NCI-H1930 (cell line): ENCODE measurements at places on chromosomes 2 and 18.

DNA sequence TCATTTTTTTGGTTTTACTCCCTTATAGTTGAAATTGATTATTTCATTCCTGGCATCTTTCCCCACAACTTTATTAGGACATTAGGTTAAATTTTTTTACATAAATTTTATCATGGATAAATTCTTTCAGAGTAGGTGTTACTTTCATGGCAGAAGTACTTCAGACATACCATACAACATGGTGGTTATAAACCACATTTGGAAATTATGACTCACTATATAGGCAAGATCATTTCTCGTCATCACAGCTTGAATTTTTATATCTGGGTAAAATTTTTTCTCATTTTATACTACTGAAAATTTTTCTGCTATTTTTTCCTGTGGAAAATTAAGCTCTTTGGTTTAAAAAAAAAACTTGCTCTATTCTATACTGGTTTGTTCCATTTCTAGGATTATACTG, 111.9 kb upstream of the COL5A2 start:
- DNase-seq, result no peak

- no peak for DNase-seq
Observed at GRCh38 chr18:68608851-68609490, 105.9 kb downstream of the TMX3 start.

DNA sequence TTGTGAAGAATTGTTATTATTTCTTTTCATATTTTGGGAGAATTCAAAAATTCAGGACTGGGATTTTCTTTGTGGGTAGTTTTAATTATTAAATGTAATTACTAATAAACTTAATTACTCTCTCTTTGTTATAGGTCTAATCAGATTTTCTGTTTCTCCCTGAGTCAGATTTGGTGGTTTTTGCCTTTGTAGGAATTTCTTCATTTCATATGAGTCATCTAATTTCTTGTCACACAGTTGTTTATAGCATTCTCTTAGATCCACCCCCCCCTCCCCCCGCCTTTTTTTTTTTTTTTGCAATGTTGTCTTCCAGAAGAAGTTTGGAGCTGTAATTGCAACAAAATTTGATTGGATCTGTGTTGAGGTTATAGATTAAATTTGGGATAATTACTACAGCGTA, 26.0 kb upstream of the GALR1 start:
- no peak for DNase-seq

- DNase-seq, result no peak
Observed at GRCh38 chr2:114515882-114516281, 73.4 kb downstream of the DPP10 start.

DNA sequence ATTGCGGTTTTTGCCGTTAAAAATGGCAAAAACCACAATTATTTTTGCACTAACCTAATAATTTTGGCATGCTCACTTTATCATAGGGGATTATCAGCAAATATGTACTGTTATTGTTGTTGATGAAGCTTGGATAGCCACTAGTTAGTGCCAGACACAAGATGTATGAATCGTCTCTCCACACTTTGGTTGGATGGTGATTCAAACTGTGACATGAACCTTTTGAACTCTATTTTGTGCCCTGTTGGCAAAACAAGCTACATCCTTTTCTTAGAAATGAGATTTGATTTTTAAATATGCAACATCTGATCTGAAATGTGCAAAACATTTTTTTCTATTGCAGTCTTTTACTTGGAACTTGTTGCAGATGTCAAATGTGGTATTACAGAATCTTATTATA, 48.8 kb upstream of the DTNB start:
- DNase-seq, result no peak

GRCh38 chr2:70702711-70703395, 65.1 kb downstream of the ADD2 start:
- DNase-seq, result no peak

DNA sequence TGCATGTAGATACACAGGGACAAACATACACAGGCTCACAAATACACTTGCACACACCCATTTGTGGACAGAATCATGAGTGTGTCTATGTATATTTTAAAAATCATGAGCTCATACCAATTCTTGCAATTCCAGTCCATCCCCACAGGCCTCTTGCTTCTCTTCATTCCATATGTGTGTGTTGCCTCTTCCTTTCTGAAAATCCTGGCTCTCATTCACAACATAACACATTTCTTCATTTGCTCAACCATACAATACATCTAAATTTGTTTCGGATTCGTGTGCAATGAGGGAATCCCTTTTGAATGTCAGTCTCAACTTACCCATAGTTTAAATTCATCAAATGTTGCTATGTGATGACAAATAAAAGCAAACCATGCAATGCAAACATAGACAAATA, 51.4 kb downstream of the GNAL start:
- no peak for DNase-seq

DNA sequence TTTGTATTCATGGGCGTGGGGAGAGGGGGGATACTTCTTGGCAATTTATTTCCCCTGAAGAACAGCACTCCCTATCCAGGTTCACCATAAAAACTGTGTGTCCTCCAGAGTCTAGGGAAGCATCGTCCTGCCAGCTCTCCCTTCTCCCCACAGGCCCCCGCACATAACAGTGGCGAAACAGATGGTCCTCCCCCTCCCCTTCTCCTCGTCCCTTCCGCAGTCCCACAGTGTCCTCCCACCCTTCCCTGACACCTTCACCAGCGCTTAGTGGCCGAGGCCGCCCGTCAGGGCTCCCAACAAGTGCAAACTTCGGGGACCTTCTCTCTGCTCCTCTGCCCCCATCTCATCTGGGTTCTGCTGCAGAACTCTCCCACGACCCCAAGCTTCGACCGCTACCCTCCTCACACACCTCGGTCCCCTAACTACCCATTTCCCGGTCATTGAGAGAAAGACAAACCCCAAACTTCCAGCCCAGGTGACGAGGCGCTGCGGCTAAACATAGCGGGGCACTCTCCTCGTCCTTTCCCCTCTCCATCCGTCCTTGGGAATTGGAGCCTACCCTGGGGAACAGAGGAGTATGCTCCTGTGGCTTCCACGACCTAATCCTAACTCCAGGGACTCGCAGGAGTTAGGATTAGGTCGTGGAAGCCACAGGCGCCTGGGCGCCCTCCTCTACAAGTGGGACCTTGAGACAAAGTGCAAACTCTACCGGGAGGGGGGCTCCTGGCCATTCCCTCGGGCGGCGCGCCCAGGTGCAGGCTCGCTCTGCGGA, 971 bp downstream of the ZNF385B start:
- DNase-seq, result no peak

- DNase-seq, result no peak
Observed at GRCh38 chr2:156001851-156002250, 330.7 kb downstream of the NR4A2 start.

- no peak for DNase-seq
Observed at GRCh38 chr18:27223526-27224291, 38.6 kb upstream of the CHST9 start.

DNA sequence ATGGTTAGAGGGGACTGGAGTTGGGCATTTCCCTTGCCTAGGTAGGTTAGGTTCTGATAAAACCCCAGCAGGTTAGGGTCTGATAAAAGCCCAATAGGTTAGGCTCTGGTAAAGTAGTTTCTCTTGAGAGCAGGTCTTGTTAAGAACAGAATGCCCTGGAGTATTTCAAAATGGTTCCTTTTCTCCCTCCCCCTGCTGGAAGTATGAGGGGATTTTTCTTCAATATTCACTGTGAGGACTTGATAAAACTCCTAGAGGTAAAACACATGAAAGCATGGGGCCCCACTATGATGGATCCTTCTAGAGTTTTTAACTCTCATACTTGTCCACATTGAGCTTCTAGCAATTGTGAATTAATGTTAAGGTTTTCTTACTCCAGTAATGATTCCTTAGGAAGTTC, 27.6 kb downstream of the ANKAR start:
- no peak for DNase-seq

DNA sequence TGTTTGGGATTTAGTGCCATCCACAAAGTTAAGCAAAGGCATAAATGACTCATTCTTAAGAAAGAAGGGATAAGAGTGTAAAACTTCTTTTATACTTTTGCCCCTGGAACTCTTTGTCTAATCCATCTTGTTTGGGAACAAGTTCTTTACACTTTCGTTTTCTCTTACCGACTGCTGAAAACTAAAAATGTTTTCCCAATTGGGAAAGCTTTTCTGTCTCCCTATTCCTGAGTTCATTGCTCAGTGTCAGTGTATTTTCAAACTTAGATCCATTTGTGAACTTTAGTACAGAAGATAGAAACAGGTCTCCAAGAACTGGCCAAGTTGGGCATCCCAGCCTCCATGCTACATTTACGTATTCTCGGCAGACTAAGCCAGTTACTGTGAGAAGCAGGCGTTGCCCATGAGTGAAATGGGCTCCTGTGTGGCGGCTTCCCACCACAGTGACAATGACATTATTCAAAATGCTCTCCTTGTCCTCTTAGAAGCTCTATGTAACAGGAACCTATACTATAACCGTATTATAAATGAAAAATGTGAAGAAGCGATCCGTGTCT, 51.7 kb downstream of the TGOLN2 start:
- DNase-seq, result no peak

- DNase-seq, result no peak
Observed at GRCh38 chr2:61900281-61900680, 5.2 kb upstream of the COMMD1 start.

- DNase-seq, result no peak
Observed at GRCh38 chr2:83602753-83603152, 856.3 kb downstream of the SUCLG1 start.

DNA sequence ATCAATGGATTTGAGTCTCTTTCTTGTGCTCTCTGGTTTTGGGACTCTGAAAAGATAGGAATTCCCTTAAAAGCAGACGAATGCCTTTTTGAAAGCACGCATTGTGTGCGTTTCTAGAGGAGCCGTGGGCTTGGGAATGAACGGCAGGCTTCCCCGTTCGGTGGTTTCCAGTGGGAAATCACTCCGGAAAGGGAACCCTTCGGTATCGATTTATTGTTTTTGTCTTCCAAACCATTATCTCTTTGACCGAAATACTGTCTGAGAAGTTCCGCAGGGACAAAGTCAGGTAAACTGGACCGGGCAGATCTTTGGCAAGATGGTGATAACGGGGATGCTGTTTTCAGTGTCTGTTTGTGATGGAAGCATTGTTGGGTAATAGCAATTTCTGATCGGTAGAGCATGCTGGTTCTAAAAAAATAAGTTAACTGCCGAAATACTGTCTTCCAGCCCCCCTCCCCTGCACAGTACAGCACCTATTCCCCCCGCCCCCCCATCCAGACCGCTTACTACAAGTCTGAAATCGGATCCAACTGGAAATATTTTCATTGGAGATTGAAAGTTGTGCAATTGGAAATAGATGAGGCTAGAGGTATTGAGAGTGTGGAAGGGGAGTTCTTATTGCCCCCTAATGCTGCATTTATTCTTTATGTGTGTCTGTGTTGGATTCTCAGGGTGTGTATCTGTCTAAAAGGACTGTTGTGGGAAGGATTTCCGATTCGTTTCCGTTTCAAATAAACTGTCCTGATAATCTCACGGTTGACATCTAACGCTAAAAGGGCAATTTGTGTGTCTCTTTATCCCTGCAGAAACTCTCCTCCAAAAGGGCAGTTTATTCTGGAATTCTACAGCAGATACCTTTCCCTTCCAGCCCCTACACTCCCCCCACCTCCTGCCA, 635 bp downstream of the SETBP1 start:
- DNase-seq, result no peak
